ENCODE measurements at places on chromosomes 3 and 15. TPM values are rescaled to one million over a fixed set of nuclear protein-coding genes. Genes with fewer than 3 reads are reported as not detected.

ABHD10 gene
- 27.8 TPM for total RNA-seq

GOLGA6L7 gene
- not detected for total RNA-seq

GOLGA8J gene
- not detected for total RNA-seq

GALNT15 gene
- total RNA-seq: 2.1 TPM

CHDH gene
- 48.6 TPM for total RNA-seq

ADGRG7 gene
- 3.2 TPM for total RNA-seq

OXNAD1 gene
- total RNA-seq: 23.4 TPM

CSTA gene
- total RNA-seq: not detected

DNA sequence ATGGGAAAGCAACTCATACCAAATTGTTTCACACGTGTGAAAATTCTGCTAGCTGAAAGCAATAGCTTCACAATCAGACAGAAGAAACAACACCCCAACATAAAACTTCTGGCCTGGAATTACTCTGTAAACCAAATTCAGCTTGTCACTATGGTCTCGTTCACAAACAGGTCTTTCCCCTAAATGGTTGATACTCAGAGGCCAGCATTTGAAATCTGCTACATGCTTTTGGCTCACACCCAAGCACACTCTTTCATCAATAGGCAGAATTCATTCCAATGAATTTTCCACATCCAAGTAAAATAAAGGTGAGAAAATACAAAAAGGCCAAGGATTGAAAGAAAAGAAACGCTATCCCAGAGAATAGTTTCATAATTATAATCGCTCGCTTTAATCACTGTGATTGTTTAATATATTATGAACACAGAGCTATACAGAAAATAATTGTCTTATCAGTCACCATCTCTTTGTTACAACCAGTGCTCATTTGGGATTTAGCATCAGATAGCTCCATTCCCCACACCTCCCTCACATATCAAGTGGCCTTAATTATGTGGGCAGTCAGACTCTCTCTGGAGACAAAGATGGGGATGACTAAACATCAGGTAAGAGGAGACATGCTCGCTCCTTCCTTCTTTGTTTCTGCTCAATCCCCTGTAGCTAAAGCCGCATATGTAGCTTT lies 503.8 kb upstream of the ARRDC4 start:
- H3K4me1 ChIP-seq: no peaks in the 10 kb centered on the region
- no peak overlapping the region for H3K27ac ChIP-seq
- H3K27me3 ChIP-seq: no peaks in the 10 kb centered on the region
- no peak overlapping the region for H3K4me3 ChIP-seq

DNA sequence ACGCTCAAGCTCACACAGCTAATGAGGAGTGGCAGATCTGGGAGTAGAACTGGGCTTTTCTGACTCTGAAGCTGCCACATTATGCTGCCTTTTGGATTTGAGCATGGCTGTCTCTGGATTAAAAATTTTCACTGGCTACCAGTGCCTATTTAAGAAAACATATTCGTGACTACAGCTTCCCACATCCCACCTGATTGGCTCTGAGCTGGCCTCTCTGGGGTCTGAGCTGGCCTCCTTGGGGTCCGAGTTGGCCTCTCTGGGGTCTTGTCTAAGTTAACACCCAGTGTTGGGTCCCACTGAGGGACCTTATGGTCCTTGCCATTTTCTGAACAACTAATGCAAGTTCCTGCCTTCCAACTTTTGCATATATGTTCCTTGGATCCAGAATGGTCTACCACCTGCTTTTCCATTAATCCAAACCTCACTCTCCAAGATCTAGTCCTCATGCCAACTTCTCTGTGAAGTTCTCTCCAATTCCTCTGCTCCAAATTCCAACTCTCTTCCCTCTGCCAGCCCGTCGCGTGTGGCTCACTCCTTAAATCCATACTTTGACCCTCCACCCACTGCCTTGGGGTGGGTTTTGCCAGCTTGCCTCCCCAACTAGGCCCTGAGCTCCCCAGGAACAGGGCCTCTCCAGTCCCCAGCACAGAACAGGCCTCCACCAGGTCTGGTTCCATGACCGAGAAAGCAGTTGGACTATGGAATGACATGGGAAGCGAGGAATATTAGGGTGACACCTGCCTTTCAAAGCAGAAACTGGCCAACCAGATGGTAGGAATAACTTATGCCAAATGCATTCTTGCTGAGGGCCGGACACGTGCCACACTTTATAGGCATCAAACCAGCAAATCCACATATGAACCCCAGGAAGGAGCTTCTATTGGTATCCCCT lies 42.5 kb downstream of the ATP2B2 start:
- no peaks in the 10 kb centered on the region for H3K4me1 ChIP-seq
- H3K4me3 ChIP-seq: no peak overlapping the region
- no peak for DNase-seq
- no peaks in the 10 kb centered on the region for H3K36me3 ChIP-seq
- H3K27ac ChIP-seq: no peak overlapping the region

DNA sequence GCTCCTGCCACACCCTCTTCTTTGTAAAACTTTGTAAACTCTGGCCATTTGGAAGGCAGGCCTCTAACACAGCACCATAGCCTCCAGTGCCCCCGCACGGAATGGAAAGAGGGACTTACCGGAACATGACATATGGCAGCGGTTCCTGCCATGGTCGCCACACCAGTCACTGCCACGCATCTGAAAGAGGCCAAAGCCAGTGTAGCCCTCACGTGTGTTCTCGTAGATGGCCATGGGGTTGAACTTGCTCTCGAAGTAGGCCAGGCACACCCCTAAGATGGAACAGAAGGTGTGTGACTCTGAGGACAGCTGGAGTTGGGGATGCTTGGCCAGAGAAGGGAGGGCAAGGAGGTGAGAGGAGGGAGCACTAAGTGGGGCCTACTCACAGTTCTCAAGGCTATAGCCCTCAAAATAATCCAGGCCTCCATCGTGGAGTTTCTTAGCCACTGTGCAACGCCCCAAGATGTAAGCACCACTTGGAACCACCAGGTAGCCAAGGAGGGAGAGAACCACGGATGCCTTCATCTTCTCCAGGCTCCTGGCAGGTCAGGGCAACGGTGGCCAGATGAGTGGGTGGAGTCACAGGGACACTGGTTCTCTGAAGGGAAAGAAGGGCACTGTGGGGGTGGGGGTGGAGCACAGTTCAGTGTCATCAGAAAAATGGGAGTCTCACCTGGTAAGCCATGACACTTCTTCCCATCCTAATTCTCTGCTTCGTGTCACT lies 3.5 kb downstream of the LYZL4 start:
- H3K4me3 ChIP-seq: no peak overlapping the region
- no peaks in the 10 kb centered on the region for H3K36me3 ChIP-seq
- H3K4me1 ChIP-seq: no peaks in the 10 kb centered on the region

DNA sequence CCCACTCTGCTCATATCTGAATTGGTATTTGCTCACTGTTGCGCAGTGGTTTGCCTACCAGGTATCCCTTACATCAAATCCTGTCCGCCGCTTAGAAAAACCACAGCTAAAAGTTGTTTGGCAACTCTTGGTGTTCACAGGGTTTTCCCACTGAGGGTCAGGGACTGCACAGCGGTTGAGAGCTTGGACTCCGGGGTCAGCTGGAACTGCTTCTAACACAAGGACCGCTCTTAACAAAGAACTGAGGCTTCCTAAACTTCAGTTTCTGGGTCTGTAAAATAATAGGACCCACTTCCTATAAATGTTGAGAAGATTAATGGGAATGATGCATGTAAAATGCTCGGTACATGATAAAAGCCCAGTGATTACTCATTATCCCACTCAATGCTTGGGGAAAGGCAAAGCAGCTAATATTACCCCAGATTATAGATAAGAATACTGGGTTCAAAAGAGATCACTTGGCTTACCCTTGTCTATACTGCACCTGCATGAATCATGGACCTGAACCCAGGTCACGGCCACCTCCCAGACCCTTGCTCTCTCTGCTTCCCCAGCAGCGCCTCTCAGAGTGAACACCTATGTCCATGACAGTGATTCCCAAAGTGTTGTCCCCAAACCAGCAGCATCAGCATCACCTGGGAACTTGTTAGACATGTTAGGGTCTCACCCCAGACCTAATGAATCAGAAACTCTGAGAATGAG lies 36.1 kb downstream of the LIPC start:
- H3K27me3 ChIP-seq: no peaks in the 10 kb centered on the region
- no peak overlapping the region for H3K27ac ChIP-seq
- no peaks in the 10 kb centered on the region for H3K36me3 ChIP-seq
- H3K4me3 ChIP-seq: no peak overlapping the region
- no peaks in the 10 kb centered on the region for H3K4me1 ChIP-seq

GRCh38 chr15:70297465-70298058 lies 199.8 kb upstream of the TLE3 start:
- no peak overlapping the region for H3K4me3 ChIP-seq
- H3K27me3 ChIP-seq: no peaks in the 10 kb centered on the region
- H3K27ac ChIP-seq: no peak overlapping the region

GRCh38 chr15:67198157-67198754 lies 56.2 kb downstream of the AAGAB start:
- H3K36me3 ChIP-seq: no peaks in the 10 kb centered on the region
- no peak for DNase-seq
- no peak overlapping the region for H3K27ac ChIP-seq
- H3K4me1 ChIP-seq: no peaks in the 10 kb centered on the region
- no peaks in the 10 kb centered on the region for H3K27me3 ChIP-seq
- H3K4me3 ChIP-seq: no peak overlapping the region

DNA sequence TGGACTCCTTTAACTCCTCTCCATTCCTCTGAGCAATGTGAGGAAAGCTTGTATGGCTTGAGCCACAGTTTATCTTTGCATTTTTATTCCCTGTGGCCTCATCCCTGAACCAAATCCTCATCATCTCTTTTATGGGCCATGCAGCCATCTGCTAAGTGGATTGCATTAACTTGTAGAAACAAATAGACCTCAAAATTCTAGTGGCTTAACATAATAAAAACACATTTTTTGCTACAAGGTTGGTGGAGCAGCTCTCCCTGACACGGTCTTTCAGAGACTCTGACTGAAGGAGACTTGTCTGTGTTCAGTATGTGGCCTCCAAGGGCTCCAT lies 135.3 kb downstream of the RPL22L1 start:
- H3K4me3 ChIP-seq: no peak overlapping the region
- no peaks in the 10 kb centered on the region for H3K36me3 ChIP-seq
- DNase-seq: no peak
- no peak overlapping the region for H3K27ac ChIP-seq
- no peaks in the 10 kb centered on the region for H3K4me1 ChIP-seq
- no peaks in the 10 kb centered on the region for H3K27me3 ChIP-seq

DNA sequence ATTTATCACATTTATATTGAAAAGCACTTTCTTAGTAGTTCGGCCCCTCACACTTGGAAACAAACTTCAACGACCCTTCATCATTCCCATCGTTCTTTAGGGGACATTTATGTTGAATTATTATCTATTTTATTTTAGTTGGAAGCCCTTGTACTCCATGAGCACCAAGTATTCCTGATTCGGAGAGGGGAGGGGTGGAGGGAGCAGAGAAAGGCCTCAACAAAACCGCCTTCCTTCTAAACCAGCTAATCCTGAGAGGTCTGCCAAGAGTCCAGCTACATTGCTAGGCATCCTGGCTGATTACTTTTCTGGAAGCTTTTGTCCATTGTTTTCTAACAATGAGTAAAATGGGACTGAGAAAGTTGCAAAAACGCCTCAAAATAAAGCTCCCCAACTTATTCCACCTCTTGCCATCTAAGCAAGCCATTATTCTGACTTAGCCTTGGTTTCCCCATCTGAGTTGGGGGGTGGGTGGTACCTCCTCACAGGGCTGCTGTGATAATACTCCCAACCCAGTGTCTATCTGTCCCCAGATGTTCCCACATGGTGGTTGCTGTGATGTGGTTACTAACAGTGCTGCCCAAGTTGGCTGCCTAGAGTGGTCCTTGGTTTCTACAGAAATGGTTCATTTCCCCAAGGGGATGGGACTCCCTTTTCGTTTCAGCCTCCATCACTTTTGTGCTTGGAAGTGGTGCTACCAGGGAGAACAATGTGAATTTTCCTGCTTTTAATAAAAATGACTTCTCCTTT lies 1.2 kb upstream of the TMEM158 start:
- no peak overlapping the region for H3K27ac ChIP-seq
- no peak for DNase-seq
- peaks cover 20% of the 10 kb centered on the region for H3K27me3 ChIP-seq
- H3K4me3 ChIP-seq: no peak overlapping the region
- H3K36me3 ChIP-seq: no peaks in the 10 kb centered on the region

GRCh38 chr3:150581174-150581573 lies 21.9 kb upstream of the SELENOT start:
- no peak overlapping the region for H3K4me3 ChIP-seq
- no peak overlapping the region for H3K27ac ChIP-seq
- no peaks in the 10 kb centered on the region for H3K27me3 ChIP-seq
- DNase-seq: no peak
- H3K36me3 ChIP-seq: peaks cover 11% of the 10 kb centered on the region

DNA sequence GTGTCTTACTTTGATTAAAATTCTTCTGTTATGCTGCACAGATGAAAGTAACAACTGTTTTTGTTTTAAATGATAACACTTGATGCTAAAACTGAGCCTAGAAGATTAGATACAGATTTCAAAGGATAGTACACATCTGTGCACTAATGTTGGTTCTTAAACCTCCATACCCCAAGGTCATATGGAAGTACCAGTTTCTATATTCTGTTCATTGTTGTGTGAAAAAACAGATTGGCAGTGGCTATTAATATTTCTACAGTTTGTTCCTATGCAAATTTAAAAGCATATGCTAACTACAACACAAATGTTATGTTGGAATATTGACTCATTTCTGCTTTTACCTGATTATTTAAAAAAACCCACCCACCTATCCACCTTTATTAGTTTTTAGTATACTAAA lies 32.0 kb upstream of the GBE1 start:
- no peaks in the 10 kb centered on the region for H3K4me1 ChIP-seq
- no peak overlapping the region for H3K27ac ChIP-seq
- H3K27me3 ChIP-seq: no peaks in the 10 kb centered on the region
- no peak for DNase-seq
- H3K4me3 ChIP-seq: no peak overlapping the region

DNA sequence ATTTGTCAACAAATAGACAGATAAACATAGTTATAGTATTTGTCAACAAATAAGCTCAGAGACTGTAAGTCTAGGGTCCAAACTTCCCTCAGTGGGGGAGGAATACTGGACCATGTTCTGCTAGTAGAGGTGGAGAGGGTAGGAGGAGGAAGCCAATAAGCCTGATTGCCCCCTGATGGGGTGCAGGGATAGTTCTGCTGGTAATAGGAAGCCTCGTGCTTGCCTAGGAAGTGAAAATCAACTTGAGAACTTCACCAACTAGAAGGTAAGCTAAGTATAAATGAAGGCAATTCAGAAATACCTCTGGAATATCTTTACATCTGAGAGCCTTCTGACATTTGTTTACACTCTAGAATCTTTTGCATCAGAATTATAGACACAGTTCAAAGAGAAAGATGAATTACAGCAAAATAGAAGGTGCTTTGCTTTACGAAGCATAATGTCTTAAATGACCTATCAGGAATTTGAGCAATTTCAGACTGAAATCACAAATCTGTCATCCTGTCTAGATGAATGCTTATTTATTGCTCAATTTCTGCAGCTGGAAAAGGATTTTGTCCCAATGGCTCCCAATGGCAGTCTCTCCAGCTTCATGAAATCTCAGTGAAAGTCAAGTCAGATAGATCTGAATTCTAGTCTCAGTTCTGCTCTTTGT lies 225.6 kb upstream of the TBC1D5 start:
- H3K27me3 ChIP-seq: no peaks in the 10 kb centered on the region
- H3K36me3 ChIP-seq: no peaks in the 10 kb centered on the region
- H3K27ac ChIP-seq: no peak overlapping the region

- no peak overlapping the region for H3K27ac ChIP-seq
- peak; percentile 26 for DNase-seq
- no peak overlapping the region for H3K4me3 ChIP-seq
- no peaks in the 10 kb centered on the region for H3K4me1 ChIP-seq
- no peaks in the 10 kb centered on the region for H3K27me3 ChIP-seq
Observed at GRCh38 chr15:47293466-47294162, 423.7 kb upstream of the SEMA6D start.

Measured in colonic mucosa (tissue), 4 donors.